ENCODE measurements at places on chromosomes 4 and X. TPM values are rescaled to one million over a fixed set of nuclear protein-coding genes. Genes with fewer than 3 reads are reported as not detected.

- no peaks in the 10 kb centered on the region for H3K27me3 ChIP-seq
- H3K27ac ChIP-seq = no peak overlapping the region
- peaks cover 4% of the 10 kb centered on the region for H3K4me1 ChIP-seq
- no peaks in the 10 kb centered on the region for H3K36me3 ChIP-seq
- no peak for DNase-seq
Observed at GRCh38 chr4:138256608-138257007, 14.5 kb upstream of the SLC7A11 start.

DNA sequence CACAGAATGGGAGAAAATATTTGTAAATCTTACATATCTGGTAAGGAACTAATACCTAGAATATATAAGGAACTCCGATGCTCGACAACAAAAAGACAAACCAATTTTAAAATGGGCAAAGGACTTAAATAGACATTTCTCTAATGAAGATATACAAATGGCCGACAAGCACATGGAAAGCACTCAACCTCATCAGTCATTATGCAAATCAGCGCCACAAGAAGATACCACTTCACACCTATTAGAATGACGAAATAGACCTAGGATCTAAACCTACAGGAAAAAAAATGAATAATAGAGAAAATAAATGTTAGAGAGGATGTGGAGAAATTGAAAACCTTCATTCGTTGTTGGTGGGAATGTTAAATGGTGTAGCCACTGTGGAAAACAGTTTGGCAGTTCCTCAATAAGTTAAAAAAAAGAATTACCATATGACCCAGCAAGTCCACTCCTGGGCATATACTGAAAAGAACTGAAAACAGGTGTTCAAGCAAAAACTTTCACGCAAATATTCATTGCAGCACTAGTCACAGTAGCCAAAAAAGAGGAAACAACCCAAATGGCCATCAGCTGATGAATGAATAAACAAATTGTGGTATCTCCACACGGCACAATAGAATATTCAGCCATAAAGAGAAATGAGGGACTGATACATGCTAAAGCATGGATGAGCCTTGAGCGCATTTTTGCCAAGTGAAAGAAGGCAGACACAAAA, 57.3 kb upstream of the WDR19 start:
- no peak overlapping the region for H3K4me3 ChIP-seq
- H3K27me3 ChIP-seq = no peaks in the 10 kb centered on the region
- no peak for DNase-seq
- no peaks in the 10 kb centered on the region for H3K36me3 ChIP-seq

Gene VSIG1
- total RNA-seq = 0.55 TPM

DNA sequence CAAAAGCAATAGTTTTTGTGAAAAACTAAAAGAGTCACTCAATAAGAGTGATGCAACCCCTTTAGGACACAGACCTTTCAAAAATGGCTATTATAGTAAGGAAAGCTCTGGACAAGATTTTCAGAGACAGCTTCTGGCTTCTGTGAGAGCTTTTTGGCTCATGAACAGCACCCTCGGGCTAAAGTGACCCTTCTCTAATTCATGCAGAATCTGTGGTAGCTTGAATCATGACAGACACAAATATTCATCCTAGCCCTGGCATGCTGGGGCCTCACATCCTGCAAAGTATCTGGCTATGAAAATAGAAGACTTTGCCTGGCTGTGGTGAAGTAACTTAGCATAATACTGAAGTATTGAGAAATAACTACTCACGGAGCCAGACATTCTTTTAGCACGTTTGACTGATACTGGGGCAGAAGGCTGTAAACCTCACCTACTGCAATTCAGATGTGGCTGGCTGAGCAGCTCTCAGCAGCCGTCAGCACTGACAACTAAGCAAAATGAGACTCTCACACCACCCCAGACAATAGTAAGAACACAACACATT, 327.3 kb downstream of the MAPK10 start:
- peaks cover 26% of the 10 kb centered on the region for H3K4me1 ChIP-seq
- no peak for DNase-seq
- H3K36me3 ChIP-seq = no peaks in the 10 kb centered on the region
- peak overlapping the region; percentile 18 for H3K4me3 ChIP-seq
- peak overlapping the region; percentile 86 for H3K27ac ChIP-seq

Gene GPM6B
- 19.0 TPM for total RNA-seq

GRCh38 chr4:7189066-7189465, 3.3 kb upstream of the SORCS2 start:
- H3K27me3 ChIP-seq = peaks cover 75% of the 10 kb centered on the region
- H3K27ac ChIP-seq = no peak overlapping the region
- peak; percentile 19 for DNase-seq
- no peak overlapping the region for H3K4me3 ChIP-seq
- peaks cover 16% of the 10 kb centered on the region for H3K4me1 ChIP-seq

DNA sequence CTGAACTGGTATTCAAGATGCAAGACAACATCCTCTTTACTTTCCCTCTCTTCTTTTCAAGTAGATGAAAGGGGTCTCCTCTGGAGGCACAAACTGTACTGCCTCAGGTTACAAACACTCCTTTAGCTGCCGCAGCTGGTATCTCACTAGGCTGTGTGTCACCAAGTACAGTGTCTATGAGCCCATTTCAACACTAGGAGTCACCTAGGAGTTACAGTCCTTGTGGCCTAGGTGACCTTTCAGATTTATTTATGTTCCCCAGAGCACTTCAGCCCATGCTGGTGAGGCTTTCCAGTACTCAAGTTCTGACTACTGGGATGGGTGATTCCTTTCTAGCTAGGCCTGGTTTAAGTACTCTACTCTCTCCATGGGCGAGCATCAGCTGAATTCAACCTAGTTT, 32.4 kb upstream of the TMLHE start:
- H3K27me3 ChIP-seq = no peaks in the 10 kb centered on the region
- no peak for DNase-seq
- no peak overlapping the region for H3K27ac ChIP-seq
- H3K36me3 ChIP-seq = no peaks in the 10 kb centered on the region
- H3K4me3 ChIP-seq = no peak overlapping the region
- no peaks in the 10 kb centered on the region for H3K4me1 ChIP-seq

Measured in suprapubic skin (tissue), 4 donors.